ENCODE measurements at places on chromosomes 3 and 15.

DNA sequence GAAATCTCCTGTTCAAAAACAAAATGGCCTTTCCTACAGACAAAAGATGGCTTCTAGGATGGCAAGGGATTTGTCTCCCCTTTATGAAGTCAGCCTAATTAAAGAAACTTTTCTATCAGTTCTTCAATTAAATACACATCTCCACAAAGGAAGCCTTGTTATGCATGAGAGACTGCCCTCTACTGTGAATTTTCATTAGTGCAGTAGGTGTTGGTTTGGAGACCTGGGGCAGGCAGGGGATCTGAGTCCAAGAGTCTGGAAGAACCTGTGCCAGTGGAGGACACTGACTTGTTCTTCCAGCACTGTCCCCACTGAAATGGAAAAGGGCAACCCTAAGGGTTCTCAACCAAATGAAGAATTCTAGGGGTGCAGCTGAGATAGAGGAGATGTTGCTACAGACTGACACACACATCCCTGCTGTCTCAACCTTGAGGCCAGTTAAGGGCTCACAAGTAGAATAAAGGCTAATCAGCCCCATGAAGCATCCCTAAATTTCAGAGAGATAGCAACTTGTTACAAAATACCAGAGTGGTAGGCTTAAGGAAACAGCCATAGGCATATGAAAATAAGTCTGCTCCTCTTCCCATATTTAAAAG is 174.0 kb upstream of the PRICKLE2 start:
- DNase-seq = peak; percentile 56

- no peak for DNase-seq
Observed at GRCh38 chr3:148531836-148532235, 165.9 kb upstream of the AGTR1 start.

DNA sequence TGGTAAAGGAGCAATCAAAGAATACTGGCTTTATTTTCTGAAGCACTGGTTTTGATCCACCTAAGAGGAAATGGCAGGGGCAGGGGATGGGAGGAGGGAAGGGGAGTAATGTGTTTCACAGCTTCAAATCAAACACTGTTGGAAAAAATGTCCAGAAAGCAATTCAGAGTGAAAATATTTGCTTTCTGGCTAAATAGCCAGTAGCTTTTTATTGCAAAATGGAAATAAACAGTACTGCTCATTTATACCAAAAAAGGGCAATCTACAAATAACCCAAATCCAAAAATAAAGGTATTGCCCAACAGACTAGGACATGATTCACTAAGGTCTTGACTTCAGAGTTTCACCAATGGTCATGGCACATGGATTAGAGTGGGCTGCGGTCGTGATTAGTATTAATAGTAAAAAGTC is 279.3 kb upstream of the THBS1 start:
- DNase-seq = peak; percentile 72

DNA sequence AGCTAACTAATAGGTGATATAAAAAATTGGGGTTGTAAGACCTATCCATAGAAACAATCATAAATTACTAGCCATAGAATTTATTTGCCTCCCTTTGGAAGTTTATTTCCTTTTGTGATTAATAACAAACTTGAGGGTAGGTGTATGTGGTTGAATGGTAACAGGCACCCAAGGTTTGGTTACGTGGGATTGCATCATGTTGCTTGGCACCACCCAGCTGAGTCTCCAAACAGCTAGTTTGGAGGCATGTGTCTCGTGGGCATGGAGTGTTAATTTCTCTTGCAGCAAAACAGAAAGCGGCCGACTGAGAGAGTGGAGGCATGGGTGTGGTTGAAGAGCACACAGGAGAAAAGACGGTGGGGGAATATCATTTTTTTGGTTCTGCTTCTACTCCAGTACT is 441.4 kb downstream of the CNTN4 start:
- DNase-seq = no peak

DNA sequence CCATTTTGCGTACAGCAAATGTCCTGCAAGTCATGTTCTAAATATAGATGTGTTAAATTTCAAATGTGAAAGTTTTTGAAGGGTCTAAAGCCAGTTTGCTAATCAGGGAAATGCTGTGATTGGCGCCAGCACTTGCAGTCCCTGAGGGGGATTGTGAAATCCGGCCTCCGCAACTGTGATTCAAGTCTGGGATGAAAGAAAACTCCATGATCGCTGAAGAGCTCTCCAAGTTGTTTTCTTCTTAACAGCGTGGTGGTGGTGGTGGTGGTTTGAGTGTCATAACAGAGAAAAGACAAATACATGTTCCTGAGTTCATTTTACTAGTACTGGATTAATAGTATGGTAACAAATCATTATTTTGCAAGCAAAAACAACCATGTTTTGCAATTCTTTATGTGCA is 51.8 kb downstream of the MITF start:
- peak; percentile 76 for DNase-seq

GRCh38 chr3:129610276-129610675 is 3.8 kb upstream of the PLXND1 start:
- no peak for DNase-seq

- no peak for DNase-seq
Observed at GRCh38 chr15:63305260-63305659, 27.9 kb downstream of the APH1B start.

DNA sequence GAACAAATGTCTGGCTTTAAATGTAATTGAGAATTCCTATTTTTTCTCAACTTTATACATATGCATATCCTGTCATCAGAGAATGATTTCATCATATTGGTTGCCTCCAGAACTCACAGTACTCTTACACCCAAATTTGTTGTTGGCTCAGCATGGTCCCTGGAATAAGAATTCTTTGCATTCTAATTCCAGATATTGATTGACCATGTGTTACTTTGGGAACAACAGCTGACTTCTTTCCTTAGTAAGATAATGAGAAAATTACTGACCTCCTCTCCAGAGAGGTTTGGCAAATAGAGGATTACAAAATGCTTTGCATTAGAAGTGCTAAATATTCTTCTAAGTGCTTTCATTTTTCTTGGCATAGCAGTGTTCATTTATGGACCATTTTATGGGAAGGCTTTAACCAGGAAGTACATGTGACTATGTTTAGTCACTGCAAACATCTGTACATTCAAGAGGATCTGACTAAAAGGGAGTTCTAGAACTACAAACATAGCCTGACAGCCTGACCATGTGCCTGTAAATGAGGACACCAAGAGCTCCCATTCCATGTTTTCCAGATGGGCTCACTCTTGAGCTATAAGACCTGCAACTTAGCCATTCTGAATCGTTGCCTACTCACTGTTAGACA is 391.6 kb upstream of the DPPA4 start:
- DNase-seq = peak; percentile 1

DNA sequence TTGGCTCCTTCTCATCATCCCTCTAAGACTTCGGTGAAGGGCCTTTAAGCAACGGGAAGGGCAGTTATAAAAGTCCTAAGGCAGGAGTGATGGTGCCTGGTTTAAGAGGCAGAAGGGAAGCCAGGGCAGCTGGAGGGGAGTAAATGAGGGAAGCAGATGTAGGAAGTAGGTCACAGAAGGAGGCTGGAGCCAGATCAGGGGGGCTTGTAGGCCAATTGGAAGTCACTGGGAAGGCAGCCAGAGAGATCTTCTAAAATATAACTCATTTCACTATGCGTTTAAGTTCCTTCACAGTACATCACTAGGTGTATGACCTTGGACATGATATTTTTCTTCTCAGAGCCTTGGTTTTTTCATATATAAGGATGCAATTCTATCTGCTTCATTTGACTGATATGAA is 94.7 kb downstream of the MYH15 start:
- no peak for DNase-seq

GRCh38 chr3:61807865-61808276 is 246.5 kb downstream of the PTPRG start:
- DNase-seq = no peak

- no peak for DNase-seq
Observed at GRCh38 chr3:169104972-169105371, 558.5 kb downstream of the MECOM start.

- no peak for DNase-seq
Observed at GRCh38 chr3:149662240-149662887, 4.5 kb upstream of the WWTR1 start.

GRCh38 chr15:60534546-60534945 is 55.6 kb upstream of the ICE2 start:
- DNase-seq = no peak

GRCh38 chr3:51692980-51693395 is 13.9 kb upstream of the GRM2 start:
- DNase-seq = no peak

DNA sequence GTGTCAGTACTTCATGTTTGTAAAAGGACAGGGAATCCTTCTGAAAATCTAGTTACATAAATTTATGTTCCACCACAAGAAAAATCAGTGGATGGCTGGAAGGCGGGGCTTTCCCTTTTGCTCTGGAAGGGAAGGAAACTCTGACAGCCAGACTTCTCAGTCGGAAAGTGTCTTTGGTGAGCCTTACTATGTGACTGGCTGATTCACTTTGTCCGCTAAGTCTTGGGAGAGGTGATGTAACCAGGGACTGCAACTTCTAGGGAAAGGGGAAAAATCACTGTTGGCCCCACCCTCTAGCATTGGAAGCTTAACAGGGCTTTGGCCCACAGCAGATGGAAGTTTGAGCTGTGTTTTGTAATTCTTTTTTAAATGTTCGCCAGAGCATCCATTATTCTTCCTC is 281.4 kb upstream of the CTDSPL start:
- no peak for DNase-seq

DNA sequence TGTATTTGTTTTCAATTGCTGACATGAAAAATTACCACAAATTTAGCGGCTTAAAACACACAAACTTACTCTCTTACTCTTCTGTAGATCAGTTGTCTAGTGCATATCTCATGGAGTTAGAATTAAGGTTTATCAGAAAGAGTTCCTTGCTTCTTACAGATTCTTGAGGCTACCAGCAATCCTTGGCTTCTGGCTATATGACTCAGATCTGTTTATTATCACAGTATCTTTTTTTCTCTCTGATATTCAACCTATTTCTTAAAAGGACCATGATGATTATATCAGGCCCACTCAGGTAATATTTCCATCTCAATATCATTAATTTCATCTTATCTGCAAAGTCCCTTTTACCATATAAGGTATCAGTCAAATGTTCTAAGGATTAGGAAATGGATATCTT is 263.5 kb upstream of the BCHE start:
- DNase-seq = no peak

DNA sequence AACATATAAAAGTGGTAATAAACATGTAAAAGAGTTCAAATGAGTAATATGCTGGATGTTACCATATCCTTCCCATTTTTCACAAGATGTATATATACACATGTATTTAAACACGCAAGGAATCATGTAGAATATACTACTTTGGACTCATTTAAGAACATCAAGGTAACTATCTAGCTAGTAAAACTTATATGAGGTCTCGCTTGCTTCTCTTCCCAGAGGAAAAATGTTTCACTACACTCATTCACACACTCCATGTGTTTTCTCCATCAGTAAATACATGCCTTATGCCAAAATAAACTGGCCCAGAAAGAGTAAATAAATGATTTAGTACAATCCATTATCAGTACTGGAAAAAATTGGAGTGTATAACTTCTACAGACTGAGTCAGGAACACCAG is 229.2 kb upstream of the MME start:
- no peak for DNase-seq

DNA sequence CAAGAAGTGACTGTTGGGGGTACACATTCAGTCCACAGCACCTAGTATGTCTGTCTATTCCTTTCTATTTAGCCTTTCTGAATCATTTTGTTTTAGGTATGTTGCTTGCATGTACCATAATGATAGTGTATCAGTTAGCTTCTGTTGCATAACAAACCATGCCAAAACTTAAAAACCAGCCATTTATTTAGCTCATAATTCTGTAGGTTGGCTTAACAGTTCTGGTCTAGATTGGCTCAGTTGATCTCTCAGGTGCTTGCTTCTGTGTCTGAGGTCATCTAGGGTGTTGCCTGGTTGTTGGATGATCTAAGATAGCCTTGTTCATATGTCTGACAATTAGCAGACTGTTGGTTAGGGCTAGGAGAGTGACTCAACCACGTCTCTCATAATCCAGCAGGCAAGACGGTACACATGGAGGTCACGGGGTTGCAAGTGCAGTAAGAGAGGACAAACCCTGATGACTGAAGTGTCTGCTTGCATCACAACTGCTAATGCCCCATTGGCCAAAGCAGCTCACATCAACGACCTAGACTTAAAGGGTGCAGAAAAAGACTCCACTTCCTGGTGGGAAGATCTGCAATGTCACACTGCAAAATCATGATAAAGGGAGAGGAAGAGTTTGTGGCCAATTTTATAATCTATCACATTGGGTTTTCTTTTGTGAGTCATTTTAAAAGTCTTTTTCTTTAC is 6.8 kb upstream of the PDCD6IP start:
- no peak for DNase-seq

DNA sequence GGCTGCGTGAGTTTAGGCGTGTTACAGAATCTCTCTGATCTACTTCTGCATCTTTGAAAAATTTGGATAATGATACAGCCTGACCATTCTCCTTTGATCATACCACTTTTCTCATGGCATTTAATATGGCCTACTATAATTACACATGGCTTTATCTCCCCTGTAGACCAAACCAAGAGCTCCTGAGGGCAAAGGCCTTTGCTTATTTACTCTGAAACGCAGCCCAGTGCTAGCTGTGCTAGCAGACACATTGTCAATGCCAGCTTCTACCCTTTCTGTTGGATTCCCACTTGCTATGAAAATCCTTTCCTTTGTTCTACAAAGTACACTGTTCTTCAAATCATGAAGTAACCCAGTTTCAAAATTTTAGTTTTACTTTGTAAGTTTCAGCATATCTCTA is 16.5 kb upstream of the VGLL4 start:
- DNase-seq = no peak

DNA sequence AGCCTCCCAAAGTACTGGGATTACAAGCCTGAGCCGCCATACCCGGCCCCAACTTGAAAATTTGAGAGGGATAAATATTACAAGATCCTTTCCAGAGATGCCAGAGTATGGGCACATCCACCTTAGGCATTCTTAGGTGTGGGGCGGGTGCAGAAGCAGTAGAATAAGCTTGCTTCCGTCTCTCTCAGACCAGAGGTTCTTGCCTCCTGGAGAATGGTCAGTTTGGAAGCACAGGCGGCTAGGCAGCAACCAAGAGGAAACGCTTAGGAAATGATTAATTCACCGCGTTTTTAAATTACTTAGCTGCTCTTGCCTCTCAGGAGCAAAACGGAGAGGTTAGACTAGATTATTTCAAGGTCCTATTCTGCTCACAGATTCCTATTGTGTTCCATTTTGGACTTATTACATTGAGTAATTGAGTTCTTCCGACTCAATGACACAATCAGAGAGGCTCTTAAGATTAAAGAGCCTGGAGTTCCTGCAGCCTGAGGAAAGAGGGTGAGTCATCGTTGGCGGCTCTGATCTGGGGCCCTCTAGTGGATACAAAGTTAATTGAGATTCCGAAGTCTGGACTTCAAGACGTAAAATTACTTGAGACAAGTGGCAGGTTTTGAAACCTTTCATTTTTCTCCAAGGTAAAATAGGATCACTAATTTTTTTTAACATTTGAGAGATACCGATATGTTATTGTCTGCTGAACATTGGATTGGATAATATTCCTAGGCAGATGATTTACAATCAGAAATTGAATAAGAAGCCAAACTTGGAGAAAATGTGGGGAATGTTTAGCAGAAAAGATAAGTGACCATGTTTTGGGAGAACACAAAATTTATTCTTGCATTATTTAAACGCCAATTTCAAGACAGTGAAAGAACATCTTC is 5.8 kb upstream of the TOPAZ1 start:
- peak; percentile 67 for DNase-seq

- no peak for DNase-seq
Observed at GRCh38 chr15:62706317-62706716, 336.2 kb upstream of the TPM1 start.

Measured in GM04504 (cell line).